ENCODE measurements at places on chromosomes 3 and 15.
A peak's percentile ranks its signal among the peaks of the same experiment; 100 is the strongest.

GRCh38 chr15:66948294-66948693, 117.1 kb upstream of the SMAD3 start:
- DNase-seq, result peak; percentile 59

- DNase-seq, result peak; percentile 47
These were observed 41.5 kb downstream of the ADGRG7 start for GRCh38 chr3:100650651-100651619.

- no peak for DNase-seq
These were observed 27.9 kb upstream of the SV2B start for GRCh38 chr15:91072161-91072560.

GRCh38 chr3:65060904-65061303, 373.1 kb upstream of the ADAMTS9 start:
- no peak for DNase-seq

DNA sequence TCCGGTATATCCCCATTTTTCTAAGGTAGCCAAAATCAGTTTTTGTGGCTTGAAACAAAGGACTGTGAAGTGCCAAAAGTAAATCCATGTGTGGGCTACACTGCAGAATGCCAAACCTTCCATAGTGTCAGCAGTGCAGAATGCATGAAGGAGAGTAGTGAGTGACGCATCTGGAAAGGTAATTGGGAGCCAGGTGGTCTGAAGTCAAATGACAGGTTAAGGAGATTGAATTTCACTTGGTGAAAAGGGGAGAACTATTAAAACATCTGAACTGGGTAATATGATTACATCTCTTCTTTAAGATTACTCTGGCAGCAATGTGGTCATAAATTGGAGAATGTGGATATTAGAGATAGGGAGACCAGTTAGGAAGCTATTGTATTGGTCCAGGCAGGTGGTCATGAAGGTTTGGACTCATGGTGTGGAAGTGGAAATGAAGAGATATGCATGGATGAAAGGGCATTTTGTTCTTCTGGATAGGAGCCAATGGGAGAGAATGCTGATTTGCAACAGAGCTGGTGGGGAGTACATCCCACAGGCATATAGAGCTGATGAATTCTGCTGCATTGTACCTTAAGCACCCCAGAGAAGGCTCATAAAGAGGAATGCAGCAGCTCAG, 118.2 kb downstream of the ECT2 start:
- DNase-seq, result no peak

DNA sequence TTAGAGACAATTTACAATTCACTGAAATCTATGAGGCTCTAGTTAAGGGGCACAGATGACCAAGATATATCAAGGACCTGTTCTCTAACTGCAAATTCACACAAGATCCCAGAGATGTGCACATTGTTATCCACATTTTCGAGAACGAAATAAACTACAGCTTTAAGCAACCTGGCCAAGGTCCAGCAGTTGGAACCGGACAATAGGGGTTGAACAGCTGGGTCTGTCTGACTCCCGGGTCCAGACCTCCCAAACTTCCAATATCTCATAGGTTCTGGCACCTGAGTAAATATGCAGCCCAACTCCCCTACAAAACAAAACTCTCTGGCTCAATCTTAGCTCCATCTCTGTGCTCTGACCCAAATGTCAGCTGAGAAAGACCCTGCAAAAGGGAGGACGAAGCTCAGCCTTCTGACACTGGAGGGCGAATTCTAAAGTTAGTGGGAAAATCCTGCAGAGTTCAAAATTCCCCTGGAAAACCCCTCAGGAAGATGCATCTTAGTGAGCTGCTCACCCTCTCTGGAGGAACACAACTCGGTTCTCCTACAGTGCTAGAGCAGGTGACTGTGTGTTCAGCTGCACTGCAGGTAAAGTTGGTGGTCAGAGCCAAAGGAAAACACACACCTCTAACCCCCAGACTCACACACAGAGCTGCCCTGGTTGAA, 14.2 kb upstream of the SPATA12 start:
- DNase-seq, result no peak

DNA sequence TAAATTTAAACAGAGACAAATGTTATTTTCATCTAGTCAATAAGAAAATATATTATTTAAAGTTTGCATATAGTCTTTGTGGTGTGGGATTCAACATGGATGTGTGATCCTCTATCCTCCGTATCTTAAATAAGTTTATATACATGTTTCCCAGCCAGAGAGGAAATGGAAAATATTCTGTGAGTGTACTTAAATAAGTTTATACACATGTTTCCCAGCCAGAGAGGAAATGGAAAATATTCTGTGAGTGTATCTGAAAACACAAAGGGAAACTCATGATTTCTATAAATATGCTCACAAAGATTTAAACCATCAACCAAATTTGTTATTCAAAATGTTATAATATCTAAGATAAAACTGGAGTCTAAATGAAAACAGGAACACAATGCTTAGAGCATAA, 110.0 kb upstream of the MELTF start:
- DNase-seq, result no peak

DNA sequence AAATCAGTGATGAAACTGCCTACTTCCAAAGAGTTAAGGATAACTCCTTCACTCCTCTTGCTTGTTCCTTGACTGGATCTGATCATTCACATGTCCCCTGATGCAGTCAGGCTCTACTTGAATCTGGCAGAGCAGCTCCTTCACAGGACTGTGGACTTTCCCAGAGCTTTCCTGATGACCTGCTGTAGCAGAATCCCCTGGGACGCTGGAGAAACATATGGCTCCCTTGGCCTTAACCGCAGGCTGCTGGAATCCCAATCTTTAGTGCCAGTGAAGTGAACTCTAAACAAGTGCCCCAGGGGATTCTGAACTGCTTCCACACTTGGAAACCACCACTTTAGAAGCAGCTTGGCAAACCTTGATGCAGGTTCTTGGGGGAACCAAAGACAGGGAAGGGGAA, 217.8 kb downstream of the CHST2 start:
- DNase-seq, result no peak

DNA sequence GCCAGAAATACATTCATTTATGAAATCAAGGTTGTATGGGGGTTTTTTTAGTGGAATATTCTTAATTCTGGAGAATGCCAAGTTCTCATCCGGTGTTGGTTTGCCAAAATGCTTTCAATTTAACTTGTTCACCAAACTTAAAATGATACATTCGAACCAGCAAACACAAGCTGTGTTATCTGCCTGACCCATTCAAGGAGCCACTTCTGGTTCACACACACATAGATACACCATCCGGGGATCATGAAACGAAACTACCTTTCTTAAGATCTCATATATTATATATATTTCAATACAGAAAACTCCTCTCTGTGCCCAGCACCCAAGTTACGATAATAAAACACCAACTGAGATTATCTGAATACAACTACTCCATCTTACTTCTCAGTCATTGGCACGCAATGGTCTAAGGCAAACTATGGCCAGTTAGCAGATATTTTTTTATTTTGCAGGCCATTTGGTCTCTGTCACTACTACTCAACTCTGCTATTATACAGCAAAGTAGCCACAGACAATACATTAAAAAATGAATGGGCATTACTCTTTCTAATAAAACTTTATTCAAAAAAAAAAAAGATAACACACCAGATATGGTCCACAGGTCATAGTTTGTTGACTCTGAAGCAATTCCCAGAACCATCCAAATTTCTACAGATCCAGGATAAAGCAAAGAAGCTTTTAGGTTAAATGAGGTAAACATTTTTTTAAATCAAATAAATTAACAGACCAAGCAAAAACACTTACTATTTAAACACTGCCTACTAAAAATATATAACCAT, 89.6 kb downstream of the TBL1XR1 start:
- DNase-seq, result no peak

- DNase-seq, result no peak
These were observed 322.7 kb downstream of the SV2B start for GRCh38 chr15:91422797-91423196.

- peak; percentile 74 for DNase-seq
These were observed 191.1 kb downstream of the WNT5A start for GRCh38 chr3:55296030-55296429.

DNA sequence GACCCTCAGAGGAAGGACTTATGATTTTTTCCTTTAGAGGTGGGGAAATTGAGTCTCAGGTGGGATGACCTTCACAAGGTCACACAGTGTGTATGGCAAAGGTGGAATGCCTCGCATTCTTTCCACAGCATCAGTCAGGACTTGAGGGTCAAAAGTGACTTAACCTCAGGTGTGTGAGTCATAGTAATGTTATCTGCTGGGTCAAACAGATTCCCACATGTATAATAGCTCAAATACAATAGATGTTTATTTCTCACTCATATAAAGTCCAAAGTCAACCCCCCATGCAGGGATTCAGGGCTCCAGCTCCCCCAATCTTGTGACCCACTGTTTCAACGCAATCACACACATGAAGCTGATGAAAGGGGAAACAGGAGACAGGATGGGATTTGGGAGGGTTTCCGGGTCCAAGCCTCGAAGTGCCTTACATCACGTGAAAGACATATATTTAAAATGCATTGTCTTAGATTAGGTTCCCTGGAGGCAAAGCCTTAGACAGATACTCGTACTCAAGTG, 34.0 kb upstream of the CCDC174 start:
- no peak for DNase-seq

- DNase-seq, result no peak
These were observed 4.7 kb downstream of the DPH3 start for GRCh38 chr3:16260046-16260445.

- DNase-seq, result peak; percentile 88
These were observed 29.7 kb downstream of the BUB1B start for GRCh38 chr15:40190591-40190990.

DNA sequence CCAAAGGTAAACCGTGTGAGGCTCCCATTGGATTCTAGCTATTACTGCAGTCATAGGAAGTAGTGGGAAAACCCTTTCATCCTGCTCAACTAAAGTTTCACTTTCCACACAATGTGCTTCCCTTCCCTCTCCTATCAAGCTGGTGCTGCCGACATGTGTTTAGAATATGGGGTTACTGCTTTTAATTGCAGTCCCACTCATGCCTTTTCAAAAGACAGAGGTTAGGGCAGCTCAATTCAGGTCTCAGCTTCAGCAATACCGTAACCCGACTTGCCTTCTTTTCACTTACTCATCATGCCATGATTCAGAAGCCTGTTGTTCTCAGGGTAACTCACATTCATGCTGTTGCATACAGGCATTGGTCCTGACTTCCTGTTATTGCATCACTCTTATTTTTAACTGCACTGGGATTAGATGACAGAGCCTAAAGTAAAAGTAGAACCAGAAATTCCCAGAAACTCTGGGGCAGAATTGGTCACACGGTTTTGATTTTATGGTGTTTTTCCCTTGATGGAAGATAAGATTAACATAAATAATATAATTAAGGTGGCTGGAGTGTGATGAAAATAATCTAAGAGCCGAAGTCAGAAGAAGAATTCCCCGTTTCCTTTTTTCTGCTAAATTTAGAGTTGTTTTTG, 45.7 kb downstream of the C2CD4B start:
- DNase-seq, result peak; percentile 93

DNA sequence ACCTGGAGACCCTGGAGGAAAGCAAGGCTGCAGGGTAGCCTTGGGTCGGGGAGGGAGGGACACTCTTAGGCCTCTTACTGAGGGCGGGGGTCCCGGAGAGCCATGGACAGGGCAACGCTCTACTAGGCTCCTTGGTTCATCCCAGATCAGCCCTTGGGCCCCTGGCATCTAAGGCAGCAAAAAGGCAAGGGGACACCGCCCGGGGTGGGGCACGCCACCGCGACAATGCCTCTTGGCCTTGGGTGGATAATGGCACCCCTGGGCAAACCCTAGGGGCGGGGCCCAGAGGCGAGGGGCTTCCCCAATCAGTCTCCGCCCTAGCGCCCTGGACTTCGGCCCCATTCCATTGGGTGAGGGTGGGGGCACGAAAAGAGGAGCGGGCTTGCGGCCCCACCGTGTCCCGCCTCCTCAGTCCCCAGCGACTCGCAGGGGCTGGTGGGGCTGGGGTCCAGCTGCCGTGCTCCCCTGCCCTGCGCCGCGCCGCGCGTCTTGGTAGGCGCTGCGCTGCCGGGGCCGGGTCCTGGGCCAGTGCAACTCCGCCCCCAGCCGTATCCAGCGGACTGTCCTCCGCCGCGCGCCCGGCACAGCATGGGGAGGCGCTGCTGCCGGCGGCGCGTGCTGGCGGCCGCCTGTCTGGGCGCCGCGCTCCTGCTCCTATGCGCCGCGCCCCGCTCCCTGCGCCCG, at the start of gene CHST13:
CHST13 (plus strand) TSS at position 411 of the 684 bp plus-strand sequence; CDS start at position 589, 178 bp downstream.
- peak; percentile 62 for DNase-seq

- no peak for DNase-seq
These were observed 265.9 kb downstream of the ZMAT3 start for GRCh38 chr3:178805741-178806140.

DNA sequence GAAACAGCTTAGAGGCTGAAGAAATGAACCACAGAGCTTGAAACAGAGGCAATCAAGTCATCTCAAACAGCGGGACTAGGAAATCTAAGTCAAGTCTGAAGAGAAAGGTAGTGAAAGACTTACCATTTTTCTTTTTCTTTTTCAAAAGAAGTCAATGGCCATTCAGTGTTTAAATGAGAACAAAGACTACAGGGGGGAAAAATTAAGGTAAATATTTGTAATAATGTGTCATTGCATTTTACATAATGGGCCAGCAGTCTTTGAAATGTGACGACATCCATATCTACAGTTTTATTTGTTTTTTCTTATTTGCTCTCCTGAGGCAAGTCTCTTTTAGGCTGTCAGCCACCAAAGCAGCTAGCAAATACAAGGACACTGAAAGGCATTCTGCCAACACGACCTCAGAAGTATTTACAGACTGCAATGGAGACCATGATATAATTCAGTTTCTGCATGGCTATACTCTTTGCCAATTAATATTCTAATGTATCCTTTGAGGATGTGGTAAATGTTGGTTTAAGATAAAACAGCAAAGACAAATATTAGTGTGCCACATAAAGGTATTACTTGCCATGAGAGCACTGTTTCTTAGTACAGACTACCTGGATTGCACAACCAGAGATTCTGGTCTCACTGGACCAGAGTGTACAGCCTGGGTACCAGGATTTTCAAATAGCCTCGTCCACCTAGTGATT, 307.0 kb upstream of the THBS1 start:
- peak; percentile 19 for DNase-seq

DNA sequence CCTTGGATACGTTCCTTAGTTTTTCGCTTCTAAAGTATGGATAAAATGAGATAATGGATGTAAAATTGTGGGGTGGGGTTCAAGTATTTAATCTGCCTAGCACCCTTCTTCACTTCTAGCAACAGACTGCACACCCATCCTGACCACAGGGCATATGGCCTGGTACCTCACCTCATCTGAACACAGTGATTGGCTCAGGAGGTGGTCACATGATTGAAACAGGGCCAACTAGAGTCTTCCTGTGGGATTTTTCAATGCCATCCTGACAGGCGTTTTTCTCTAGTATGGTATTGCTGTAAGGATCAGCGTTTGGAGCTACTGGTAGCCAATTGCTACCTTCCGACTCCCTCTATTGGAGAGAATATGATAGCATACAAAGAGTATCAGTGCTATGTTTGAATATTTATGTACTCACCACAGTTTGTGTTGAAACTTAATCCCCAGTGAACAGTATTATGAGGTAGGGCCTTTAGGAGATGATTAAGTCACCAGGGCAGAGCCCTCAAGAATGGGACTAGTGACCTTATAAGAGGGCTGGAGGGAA, 172.2 kb downstream of the PPM1L start:
- peak; percentile 3 for DNase-seq

- DNase-seq, result no peak
These were observed 97.8 kb downstream of the SHQ1 start for GRCh38 chr3:72750405-72750965.
